ENCODE measurements at places on chromosomes 4 and X.

GRCh38 chr4:172716291-172716690 lies 452.3 kb upstream of the GALNT7 start:
- ATAC-seq = no peak

- ATAC-seq = no peak
Measured at GRCh38 chr4:125750399-125750798, 435.6 kb downstream of the FAT4 start.

DNA sequence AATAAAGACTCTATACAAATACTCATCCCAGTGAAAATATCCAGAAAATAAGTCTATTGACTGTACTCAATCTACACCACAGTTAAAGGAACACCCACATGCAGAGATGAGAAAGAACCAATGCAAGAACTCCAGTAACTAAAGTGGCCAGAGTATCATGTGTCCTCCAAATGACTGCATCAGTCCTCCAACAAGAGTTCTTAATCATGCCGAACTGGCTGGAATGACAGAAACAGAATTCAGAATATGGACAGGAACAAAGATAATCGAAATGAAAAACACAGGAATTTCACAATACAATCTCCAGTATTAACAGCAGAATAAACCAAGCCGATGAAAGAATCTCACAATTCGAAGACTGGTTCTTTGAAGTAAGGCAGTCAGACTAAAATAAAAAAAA lies 210.3 kb downstream of the TBCK start:
- ATAC-seq = no peak

DNA sequence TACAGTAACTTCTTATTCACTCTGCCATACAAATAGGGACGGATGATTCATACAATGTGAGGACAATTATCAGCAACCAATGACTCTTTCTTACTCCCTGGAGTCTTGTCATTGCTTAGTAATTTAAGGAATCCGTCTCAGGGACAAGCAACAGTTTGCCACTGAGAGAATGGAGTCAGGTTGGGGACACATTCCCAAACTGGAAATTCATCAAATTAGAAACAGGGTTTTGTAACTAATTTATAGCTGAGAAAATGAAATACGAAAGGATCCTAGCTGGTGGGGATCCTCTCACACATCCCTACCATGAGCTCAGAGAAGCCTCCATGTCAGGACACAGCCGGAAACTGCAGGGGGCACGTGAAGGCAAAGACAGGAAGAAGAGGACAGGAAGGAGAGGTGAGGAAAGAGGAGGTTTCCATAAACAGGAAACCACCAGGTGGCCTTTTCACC lies 50.4 kb upstream of the KDR start:
- ATAC-seq = no peak

All from stimulated activated memory B cell treated with anti-CD40 and anti-IgM and Interleukin-4, amounts not matched to agents 10 μg/mL and 1 μg/mL and 100 μg/mL, for 72 hours (primary cell).